ENCODE measurements at places on chromosomes 6 and 20.

- no peak for DNase-seq
These were observed 1405.1 kb downstream of the GRIK2 start for GRCh38 chr6:102798636-102799035.

- DNase-seq, result no peak
These were observed 443.1 kb upstream of the RGS17 start for GRCh38 chr6:153574231-153574630.

- DNase-seq, result peak; percentile 60
These were observed at the start of gene KCNK5 for GRCh38 chr6:39228992-39229767. Gene KCNK5 (minus strand): TSS chr6:39229475. CDS start chr6:39229111, 364 bp downstream.

GRCh38 chr6:131952886-131953509 is 1.8 kb upstream of the CCN2 start:
- DNase-seq, result no peak

- no peak for DNase-seq
These were observed 85.1 kb downstream of the PDE7B start for GRCh38 chr6:135936606-135937005.

DNA sequence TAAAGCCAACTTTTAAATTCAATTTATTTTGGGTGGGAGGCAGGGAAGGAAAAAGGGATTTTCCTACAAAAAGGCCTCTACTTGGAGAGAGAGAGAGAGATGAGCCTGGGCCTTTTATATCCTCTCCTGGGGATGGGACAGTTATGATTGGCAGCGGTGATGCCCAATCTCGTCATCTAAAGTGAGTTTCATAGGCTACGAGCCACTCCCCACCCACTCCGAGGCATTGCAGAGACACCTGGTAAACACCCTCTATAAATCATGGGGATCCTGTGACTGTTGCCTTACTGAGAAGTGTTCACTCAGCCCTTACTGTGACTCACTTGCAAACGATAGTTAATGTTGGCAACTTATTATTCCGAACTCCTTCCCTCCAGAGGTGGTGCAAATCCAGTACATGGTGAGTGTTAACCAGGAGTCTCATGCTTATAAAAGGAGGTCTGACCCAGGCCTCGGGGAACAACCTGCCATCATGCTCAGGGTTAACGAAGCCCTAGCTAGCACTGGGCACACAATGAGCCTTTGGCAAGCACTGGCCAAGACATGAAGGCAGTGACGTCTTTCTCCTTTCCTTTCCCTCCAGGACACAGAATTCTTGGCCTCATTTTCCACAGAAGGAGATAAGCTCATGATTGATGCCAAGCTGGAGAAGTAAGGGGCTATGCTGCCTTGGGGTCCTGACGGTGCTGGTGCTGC is 20.5 kb downstream of the BPIFB4 start:
- no peak for DNase-seq

- no peak for DNase-seq
These were observed 137.0 kb upstream of the TNFAIP3 start for GRCh38 chr6:137729866-137730629.

- no peak for DNase-seq
These were observed at the start of gene MTCL3 for GRCh38 chr6:127518710-127519468. Gene MTCL3 (minus strand): TSS chr6:127519335.

GRCh38 chr6:31663961-31664789 is 622 bp downstream of the GPANK1 start:
- DNase-seq, result no peak

- no peak for DNase-seq
These were observed 9.7 kb downstream of the FITM2 start for GRCh38 chr20:44301285-44301684.

DNA sequence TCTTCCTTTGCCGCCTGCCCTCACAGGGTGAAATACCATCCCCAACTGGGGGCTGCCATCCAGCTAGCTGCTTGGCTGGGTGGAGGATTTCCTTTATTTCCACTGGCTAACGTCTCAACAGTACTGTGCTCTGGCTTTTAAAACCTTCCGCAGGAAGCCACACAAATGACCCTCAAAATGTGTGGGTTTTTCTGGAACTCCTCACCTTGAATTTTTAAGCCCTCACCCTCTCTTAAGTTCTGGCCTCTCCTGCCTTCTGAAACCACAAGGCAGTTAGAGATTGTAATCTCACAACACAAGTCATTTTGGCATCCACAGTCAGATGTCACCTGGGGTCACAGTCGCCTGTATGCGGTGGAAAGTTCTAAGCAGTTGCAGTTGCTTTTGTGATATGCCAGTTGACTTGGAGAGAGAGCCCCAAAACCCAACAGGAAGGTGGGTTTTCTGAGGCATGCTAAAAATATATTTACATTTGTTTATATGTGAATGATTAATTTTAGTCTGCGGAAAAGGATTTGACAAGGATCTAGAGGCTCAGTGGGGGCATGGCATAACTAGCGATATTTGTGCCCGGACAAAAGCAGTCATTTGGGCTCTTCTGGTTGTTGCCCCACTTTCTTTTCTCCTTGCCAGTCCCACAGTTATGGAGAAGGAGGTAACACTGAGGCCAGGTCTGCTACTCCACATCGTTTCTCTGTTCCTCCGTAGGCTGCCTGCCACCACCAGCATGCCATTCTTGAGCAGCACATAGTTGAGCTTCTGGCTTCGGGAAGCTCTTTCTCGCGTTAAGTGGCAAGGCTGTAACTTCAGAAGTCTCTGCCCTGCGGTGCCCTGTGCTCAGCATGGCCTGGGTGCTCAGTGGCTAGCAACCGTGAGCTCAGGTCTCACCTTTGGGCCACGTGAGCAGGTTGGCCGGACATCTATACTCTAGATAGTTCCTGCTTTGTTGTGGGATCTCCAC is 335.3 kb downstream of the CD83 start:
- peak; percentile 19 for DNase-seq

GRCh38 chr6:19838442-19839236 is 1.5 kb downstream of the ID4 start:
- no peak for DNase-seq

DNA sequence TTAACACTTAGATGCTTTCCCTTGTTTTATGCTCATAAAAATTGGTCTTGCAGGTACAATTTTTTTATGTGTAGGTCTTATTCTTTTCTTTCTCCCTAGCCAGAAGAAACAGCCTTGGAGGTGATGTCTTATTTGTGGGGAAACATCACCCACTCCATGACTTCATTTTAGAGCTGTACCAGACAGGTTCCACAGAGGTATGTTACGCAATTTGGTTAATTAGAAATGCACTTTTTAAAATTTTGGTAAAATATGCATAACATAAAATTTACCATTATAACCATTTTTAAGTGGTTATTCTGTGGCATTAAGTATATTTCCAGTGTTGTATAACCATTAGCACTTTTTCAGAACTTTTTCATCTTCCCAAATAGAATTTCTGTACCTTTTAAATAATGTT is 41.3 kb downstream of the NKX2-4 start:
- no peak for DNase-seq

- DNase-seq, result no peak
These were observed 171.3 kb downstream of the HACE1 start for GRCh38 chr6:104688283-104688969.

DNA sequence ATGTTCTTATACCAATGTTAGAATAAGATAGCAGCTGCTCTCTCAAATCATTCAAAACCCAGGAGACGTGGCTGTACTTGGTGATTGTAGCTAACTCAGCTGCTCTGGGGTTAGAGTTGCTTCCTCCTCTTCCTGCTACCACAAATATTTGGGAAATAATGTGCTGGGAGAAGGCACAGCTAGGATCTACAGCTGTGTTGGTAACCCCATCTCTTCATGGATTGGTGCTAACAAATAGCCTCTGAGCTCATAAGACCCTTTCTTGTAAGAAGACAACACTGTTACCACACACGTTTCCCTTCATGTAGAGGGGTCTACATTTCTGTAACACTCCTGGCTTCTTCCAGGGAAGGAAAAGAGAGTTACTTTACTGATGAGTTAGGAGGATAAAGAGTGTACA is 911.0 kb upstream of the CITED2 start:
- no peak for DNase-seq

DNA sequence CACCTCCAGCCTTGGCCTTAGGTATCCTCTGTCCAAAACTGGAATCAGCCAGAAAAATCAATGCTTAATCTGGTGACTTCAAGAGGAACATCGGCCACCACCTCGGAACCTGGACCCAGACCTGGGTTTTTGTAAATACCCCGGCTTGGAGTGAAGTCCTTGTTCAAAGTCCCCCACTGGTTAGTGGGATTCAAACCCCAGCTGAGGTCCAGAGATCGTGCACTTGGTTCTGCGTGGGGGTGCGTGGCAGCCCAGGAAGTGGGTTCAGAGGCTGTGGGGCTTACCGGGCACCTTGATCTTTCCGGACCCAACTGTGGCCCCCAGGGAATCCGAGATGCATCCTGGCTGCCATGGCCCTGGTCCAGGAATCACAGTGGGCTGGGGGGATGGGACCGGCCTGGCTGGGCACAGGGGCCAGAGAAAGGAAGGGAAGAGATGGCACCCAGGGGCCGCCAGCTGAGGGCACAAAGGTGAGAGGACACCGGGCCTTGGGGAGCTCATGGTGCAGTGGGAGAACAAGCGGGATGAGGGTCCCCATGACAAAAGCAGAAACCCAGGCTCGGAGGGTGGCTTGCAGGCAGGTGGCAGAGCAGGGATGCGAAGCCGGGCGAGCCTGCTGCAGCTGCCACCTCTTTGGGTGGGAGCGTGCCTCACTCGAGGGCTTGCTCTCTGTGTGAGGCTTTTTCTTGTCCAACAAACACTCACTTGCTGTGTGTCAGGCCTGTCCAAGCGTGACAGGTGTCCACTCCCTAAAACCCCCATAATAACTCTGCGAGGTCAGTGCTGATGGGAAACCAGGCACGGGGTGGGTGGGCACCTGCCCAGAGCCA is 27.7 kb downstream of the ZBP1 start:
- DNase-seq, result no peak

DNA sequence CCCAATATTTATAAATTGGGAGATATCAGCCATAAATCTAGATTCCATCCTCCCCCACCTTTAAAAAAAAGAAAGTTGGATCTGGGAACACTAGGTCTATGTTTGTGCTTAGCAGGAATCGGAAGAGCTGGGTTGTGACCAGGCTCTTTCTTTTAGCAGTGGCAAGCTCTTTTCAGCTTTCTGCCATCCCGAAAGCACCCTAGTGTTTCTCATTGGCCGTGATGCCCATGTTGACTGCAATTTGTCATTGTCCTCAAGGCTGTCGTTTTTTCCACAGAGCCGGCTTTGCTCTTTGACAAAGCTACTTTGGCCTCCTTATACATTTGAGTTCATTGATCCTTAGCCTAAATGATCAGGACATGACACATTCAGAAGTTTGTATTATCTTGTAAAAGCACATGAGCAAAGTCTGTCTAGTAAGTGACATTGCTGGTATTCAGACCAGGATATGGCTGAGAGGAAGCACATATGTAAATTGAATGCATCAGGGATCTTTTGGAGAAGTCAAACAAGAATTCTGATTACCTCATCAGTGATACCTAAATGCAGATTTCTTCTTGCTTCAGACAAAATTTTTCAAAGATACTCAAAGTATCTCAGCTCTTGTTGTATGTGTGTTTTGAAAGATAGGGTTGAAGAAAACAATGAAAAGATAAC is 50.1 kb downstream of the CARMIL1 start:
- DNase-seq, result no peak

DNA sequence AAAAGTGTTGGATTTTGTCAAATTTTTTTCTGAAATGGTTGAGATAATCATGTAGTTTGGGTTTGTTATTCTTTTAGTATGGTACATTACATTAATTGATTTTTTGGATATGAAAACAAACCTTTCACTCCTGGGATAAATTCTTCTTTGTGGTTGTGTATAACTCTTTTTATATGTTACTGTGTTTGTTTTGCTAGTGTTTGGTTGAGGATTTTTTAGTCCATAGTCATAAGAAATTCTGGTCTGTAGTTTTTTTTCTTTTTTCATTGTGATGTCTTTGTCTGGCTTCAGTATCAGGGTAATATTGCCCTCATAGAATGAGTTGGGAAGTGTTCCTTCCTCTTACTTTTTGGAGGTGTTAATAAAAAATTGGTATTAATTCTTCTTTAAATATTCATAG is 122.2 kb upstream of the ATXN1 start:
- DNase-seq, result no peak

GRCh38 chr20:59633656-59634251 is 29.4 kb downstream of the PHACTR3 start:
- no peak for DNase-seq

GRCh38 chr20:3565851-3566250 is 95.0 kb downstream of the ATRN start:
- no peak for DNase-seq

- no peak for DNase-seq
These were observed 58.9 kb upstream of the ZNFX1 start for GRCh38 chr20:49336786-49337185.
